Stimulated activated CD8-positive, alpha-beta memory T cell treated with anti-CD3 and anti-CD28 coated beads, Interleukin-7, amount 100 ng/mL, for 1 hour (primary cell): ENCODE measurements at places on chromosomes 7 and 10.
A peak's percentile ranks its signal among the peaks of the same experiment; 100 is the strongest.

GRCh38 chr10:115903207-115903606 lies 369.8 kb downstream of the GFRA1 start:
- no peak for DNase-seq

GRCh38 chr7:2821842-2822507 lies 22.1 kb downstream of the GNA12 start:
- DNase-seq: no peak

GRCh38 chr10:78028438-78029268 lies 662 bp downstream of the POLR3A start:
- DNase-seq: peak; percentile 2

GRCh38 chr10:7354330-7355047 lies 56.3 kb downstream of the SFMBT2 start:
- DNase-seq: no peak

DNA sequence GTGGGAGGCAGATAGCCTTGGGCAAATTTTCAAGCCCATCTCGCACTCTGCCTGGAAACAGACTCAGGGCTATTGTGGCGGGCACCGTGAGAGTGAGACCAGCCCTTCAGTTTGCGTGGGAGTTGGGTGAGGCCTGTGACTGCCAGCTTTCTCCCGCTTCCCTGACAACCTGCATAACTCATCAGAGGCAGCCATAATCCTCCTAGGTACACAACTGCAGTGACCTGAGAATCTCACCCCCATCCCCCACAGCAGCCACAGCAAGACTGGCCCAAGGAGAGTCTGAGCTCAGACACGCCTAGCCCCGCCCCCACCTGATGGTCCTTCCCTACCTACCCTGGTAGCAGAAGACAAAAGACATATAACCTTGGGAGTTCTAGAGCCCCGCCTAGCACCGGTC lies 275.4 kb downstream of the GRID1 start:
- DNase-seq: no peak

GRCh38 chr7:12594122-12594897 lies 23.8 kb downstream of the SCIN start:
- DNase-seq: no peak

- no peak for DNase-seq
Measured at GRCh38 chr7:83613232-83613631, 35.7 kb downstream of the SEMA3E start.

- no peak for DNase-seq
Measured at GRCh38 chr7:44415510-44415909, 74.9 kb downstream of the NUDCD3 start.

- no peak for DNase-seq
Measured at GRCh38 chr7:47852330-47853245, 95.7 kb downstream of the PKD1L1 start.

DNA sequence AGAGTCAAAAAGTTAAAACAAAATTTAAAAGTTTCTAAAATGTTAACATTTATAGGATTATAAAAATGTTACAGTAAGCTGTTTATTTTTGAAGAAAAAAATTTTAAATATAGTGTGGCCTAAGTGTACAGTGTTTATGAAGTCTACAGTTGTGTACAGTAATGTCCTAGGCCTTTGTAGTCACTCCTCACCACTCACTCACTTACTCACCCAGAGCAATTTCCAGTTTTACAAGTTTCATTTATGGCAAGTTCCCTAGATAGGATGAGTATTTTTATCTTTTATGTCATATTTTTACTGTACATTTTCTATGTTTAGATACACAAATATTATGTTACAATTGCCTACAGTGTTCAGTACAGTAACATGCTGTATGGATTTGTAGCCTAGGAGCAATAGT lies 419.9 kb downstream of the ARL4A start:
- no peak for DNase-seq
